DMS153 (cell line): ENCODE measurements at places on chromosomes 7 and 10.

DNA sequence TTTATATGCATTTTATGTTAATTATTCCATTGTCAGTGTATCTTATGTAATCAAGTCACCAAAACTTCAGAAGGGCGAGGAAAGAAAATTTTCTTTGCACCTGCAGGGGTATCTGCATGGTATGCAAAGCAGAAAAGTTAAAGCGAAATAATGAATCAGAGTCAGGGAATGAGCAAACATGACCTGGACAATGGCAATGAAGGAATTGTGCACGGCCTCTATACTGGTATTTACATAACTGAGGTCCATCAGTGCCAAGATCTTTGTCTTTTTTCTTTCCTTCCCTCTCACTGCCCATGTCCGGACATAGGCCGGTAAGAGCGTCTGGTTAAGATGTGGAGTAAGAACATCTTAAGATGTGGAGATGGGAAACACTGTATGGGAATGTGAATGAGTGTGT is 14.4 kb upstream of the AKR1C3 start:
- no peak for DNase-seq

DNA sequence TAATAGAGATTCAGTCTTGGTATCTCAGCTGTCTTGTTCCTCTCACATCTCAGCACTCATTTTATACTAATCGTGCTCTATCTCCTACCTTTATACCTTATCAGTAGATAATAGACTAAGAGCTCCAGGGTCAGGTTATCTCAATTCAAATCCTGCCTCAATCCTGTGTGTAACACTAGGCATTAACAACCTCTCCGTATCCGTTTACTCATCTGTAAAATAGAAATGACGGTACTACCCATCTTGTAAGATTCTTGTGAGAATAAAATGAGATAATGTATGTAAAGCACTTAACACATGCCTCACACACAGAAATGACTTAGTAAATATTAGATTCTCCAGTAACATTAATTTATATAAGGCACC is 622 bp upstream of the P4HA1 start:
- no peak for DNase-seq

DNA sequence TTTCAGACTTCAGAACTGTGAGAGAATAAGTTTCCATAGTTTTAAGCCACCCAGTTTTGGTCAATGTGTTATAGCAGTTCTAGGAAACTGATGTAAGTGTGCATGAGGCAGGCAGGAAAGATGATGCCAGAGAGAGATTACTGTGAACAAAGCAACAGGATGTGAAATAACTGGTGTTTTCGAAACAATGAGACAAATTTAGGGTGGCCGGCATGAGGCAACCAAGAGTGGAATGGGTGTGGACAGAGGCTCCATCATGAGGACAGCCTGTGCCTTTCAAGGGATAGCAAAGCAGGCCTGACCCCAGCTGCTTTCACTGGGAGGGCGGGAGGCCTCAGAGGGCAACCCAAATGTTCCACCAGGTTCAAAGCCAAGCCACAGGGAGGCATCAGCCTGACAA is 67.3 kb upstream of the UCN3 start:
- no peak for DNase-seq

- DNase-seq: no peak
Measured at GRCh38 chr10:97024168-97025073, 161.3 kb downstream of the SLIT1 start.

GRCh38 chr10:80055760-80056159 is 22.7 kb upstream of the TMEM254 start:
- DNase-seq: no peak

DNA sequence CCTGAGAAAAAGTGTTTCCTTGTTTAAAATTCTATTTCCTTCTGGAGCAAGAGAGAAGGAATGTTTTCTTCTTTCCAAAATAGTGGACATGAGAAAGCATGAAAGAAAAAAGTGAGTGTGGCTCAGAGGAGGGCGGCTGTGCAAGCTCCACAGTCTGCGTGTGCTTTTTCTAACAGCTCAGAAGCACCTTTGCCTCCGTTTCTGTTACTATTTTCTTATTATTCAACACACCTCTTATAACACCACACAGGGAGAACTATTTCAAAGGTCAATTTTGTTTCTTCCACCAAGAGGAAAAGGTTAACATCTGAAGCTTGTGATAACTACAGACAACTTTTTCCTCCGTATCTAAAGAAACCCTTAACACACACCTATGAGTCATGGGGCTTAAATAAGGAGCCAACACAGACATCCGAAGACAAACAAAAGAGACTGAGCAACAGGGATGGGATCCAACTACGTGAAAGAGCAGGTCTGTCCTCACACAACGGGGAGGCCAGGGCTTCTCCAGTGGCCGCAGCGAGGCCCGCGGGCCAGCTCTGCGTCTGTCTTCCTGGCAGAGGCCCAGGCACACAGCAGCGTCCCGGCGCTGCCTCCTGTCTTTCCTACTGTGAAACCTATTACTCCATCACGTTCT is 36.2 kb upstream of the NCAPG2 start:
- no peak for DNase-seq

DNA sequence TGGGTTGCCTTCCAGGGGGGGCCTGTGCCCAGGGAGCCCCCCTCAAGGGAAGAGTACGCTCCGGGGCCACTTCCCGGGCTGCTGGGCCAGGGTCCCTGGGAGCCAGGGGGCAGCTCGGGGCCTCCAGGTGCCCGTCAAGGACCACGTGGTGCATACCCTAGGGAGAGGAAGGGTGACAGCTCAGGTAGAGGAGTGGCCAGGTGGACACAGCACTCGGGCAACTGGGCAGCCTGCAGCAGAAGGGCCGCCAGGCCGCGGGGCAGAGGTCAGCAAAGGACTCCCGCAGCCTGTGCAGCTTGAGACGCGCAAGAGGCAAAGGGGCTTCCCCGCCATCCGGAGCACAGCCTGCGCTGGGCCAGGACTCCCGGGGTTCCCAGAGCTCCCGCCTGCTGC is 26.4 kb downstream of the AP5Z1 start:
- DNase-seq: no peak

GRCh38 chr10:3396116-3396515 is 223.5 kb upstream of the PITRM1 start:
- no peak for DNase-seq

DNA sequence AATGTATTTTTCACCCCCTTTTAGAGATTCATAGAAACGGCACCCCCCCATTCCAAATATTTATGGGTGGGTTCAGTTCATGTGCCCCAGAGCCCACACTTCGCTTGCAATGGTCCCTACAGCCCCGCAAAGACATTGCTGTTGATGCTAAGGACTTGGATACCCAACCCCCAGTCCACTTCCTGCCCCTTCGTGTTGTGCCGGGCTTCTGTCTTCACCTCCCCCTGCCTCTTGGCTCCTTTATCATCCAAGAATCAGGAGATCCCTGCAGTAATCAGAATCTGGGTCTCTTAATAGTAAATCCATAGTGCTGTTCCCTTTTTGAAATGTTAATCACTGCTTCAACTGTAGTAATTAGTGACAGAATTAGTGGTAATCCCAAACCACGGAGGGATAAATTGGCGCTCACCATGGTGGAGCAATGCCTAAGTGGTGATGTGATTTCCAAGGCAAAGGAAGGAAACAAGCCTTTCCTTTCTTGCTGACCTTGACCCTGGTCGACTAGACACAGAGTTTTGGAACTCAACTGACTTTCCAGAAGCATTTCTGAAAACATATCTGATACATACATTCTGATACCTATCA is 67.7 kb downstream of the HK1 start:
- DNase-seq: no peak

DNA sequence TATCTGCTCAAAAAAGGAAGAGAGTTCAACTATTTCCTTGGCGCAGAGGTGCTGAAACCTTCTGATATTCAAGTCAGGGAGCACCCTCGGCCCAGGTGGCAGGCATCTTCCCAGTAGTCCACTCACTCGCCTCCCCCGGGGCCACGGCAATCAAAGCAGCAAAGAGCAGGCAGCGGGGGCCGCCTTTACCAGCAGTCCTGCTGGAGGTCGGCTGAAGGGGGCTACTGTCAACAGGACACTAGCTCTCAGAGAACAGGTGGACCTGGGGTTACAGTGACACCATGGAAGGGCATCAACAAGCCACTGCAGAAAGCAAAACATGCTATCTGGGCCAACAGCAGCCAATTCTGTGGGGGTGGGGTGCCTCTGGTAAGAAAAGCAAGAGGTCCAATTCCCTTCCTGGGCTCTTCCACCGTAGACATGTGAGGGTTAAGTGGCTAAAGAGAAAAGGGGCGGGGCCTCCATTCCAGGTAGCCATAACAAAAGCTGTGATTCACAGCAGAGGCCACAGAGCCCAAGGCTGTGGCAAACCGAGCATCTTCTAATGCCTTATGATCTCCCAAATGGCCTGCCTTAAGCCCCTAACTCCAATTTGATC is 9.4 kb downstream of the FZD9 start:
- no peak for DNase-seq

DNA sequence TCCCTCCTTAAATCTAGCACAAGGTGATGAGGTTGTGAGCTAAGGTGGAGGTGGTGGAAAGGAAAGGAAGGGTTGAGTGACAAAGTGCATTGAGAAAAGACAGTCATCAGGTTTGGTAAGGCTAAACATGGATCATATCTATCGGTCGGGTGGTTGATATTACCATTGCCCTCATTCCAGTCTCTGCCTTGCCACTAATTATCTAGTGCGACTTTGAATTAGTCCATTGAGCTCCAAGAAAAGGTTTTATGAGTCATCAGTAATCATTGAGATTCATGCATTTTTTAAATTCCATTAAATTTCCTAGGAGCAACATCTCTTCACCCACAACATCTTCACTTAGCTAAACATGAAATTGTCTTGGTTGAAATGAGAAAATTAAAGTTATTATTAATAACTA is 68.9 kb upstream of the FRMD4A start:
- DNase-seq: no peak

- no peak for DNase-seq
Measured at GRCh38 chr7:35828817-35829216, 28.0 kb downstream of the SEPTIN7 start.

GRCh38 chr10:103111031-103111917 is 81.8 kb downstream of the NT5C2 start:
- DNase-seq: no peak

DNA sequence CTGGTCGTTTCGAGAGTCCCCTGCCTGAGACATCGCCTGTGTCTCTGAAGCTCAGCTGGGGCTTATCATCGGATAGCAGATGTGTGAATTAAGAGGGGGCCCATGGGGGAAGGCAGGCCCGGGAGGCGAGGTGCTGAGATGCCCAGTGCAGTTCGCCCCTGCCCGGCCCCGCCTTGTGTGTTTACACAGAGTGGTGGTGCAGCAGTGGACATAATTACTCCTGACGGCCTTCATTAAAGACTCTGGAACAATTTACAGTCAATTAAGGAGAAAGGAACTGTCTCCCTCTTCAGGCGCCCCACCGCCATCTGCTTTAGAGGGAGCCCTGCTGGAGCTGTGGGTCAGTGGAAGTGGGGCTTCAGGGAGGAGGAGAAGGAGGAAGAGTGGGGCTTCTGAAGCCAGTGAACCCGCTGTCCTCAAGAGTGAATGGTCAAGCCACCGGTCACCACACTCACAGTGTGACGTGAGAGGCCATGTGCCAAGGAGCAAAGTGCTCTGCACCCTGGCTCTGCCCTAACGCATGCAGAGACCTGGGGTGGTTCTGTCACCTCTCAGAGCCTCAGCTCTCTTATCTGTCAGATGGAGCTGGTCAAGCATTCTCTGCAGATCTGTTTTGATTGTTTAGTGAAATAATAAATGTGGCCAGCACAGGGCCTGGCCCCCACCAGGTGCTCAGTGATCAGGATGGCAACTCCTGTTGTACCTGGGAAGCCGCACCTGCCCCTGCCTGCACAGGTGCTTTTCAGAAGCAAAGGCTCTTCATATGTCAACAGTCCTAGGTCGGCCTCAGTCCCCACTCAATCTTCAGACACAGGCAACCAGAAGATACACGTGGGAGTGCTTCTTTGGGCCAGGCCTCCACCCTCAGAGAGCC is 65.6 kb downstream of the CDH23 start:
- no peak for DNase-seq

DNA sequence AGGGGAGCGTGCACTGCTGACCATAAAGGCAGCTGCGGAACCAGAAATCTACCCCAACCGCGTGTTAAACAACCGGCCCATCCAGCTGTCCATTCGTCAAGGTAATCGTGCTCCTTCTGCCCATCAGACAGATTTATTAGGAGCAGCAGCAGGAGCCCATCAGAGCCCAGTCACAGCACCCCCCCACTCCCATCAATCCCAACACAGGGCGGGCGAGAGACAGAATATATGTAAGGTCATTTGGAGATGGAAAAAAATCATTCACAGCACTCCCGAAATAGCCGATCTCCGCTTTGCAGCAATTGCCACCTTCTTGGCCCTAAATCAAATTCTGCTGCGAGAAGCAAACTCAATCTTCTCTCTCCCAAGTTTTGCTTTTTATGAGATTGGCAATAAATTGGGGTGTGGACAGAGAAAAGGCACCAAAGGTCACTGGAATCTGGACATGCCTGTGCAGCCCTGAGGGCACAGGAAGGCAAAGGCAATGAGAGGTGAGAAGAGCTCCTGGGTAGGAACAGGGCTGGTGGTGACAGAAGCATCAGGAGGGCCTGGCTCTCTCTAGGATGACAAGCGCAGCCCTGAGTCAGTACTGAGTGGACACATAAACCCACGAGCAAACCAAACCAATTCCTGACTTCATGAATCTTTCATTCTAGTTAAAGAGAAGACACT is 145.0 kb upstream of the ZMIZ1 start:
- no peak for DNase-seq
